ENCODE measurements at places on chromosomes 2 and 18. TPM values are rescaled to one million over a fixed set of nuclear protein-coding genes. Genes with fewer than 3 reads are reported as not detected.

DNA sequence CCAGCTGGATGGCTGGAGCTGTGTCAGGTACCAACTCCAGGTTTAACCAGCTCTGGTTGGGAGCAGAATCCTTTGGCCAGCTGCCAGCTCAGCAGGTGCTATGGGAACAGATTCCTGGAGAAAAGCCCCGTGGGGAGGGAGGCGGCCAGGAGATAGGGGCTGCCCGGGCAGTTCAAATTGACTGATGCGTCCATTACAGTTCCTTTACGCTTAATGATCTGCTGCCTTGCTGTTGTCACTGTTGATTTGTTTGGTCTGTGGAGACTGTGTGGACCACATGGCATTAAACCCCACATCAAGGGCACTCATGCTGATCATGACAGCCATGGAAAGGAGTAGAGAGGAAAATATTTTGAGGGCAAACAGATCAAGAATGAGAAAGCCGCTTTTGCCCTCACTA lies 200.0 kb downstream of the TSN start:
- no peak overlapping the region for H3K27ac ChIP-seq
- no peaks in the 10 kb centered on the region for H3K36me3 ChIP-seq
- H3K4me1 ChIP-seq = no peaks in the 10 kb centered on the region
- DNase-seq = peak; percentile 16
- 0 out of 2 replicates have a peak, but pooled peaks cover 4% of the 10 kb centered on the region for H3K27me3 ChIP-seq
- H3K4me3 ChIP-seq = no peak overlapping the region

GRCh38 chr2:158459161-158460003 lies 2.6 kb downstream of the PKP4 start:
- H3K27me3 ChIP-seq = no peaks in the 10 kb centered on the region
- peak overlapping the region; percentile 80 for H3K4me3 ChIP-seq
- peak; percentile 23 for DNase-seq

DNA sequence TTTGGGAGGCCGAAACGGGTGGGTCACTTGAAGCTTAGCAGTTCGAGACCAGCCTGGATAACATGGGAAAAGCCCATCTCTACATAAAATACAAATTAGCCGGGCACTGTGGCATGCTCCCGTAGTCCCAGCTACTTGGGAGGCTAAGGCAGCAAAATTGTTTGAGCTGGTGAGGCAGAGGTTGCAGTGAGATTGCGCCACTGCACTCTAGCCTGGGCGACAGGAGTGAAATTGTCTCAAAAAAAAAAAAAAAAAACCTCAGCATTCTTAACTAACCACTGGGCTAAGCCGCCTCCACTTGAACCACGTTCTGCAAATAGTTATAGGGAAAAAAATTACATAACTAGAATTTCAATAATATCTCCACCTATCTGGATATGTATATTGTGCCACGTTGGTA lies 2.3 kb downstream of the FOXI3 start:
- H3K27ac ChIP-seq = no peak overlapping the region
- H3K4me1 ChIP-seq = no peaks in the 10 kb centered on the region
- no peaks in the 10 kb centered on the region for H3K36me3 ChIP-seq
- 0 out of 2 replicates have a peak, but pooled peaks cover 5% of the 10 kb centered on the region for H3K27me3 ChIP-seq
- no peak overlapping the region for H3K4me3 ChIP-seq
- DNase-seq = no peak

GRCh38 chr2:23159746-23160405 lies 225.1 kb upstream of the KLHL29 start:
- no peaks in the 10 kb centered on the region for H3K36me3 ChIP-seq
- H3K27me3 ChIP-seq = peaks cover 2% of the 10 kb centered on the region
- no peak overlapping the region for H3K27ac ChIP-seq

- H3K36me3 ChIP-seq = peaks cover 34% of the 10 kb centered on the region
- H3K27me3 ChIP-seq = no peaks in the 10 kb centered on the region
- H3K4me3 ChIP-seq = no peak overlapping the region
- no peak for DNase-seq
Measured at GRCh38 chr2:238167344-238167715, 8.6 kb downstream of the ERFE start.

DNA sequence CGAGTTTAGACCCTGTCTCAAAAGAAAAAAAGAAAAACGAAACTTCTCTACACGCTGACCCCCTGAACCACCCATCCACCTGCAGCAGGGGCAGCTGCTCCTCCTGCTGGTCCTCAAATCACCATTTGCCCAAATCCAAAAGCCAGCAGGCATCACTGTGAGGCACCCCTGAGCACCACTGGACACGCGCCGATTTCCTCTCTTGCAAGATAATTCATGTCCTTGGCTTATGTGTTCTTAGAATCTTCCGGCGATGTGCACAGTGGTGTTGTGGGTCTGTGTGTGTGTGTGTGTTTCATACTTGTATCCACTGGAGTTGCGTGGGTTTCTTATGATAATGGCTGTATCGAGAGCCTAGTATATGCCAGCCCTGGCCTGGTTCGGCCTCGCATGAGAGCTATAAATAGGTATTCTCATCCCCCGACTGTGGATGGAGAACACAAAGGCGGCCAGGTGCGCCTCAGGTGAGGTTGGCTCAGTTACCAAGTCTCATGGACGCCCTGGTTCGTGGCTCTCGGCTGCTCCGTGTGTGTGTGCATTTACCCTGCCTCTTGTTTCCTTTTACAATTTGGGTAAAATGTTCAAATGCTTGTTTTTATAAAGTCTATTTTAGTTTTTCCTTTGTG lies 235.5 kb downstream of the HDAC4 start:
- no peaks in the 10 kb centered on the region for H3K4me1 ChIP-seq
- no peak for DNase-seq
- no peak overlapping the region for H3K4me3 ChIP-seq
- 0 out of 2 replicates have a peak, but pooled peaks cover 2% of the 10 kb centered on the region for H3K36me3 ChIP-seq

GRCh38 chr18:45871431-45872084 lies 46.1 kb downstream of the SIGLEC15 start:
- H3K27ac ChIP-seq = no peak overlapping the region
- DNase-seq = no peak
- H3K27me3 ChIP-seq = no peaks in the 10 kb centered on the region
- H3K36me3 ChIP-seq = no peaks in the 10 kb centered on the region

GRCh38 chr2:38626326-38627035 lies 23.8 kb upstream of the HNRNPLL start:
- no peaks in the 10 kb centered on the region for H3K4me1 ChIP-seq
- H3K27me3 ChIP-seq = no peaks in the 10 kb centered on the region
- H3K27ac ChIP-seq = no peak overlapping the region
- DNase-seq = no peak
- H3K4me3 ChIP-seq = no peak overlapping the region
- H3K36me3 ChIP-seq = no peaks in the 10 kb centered on the region

DNA sequence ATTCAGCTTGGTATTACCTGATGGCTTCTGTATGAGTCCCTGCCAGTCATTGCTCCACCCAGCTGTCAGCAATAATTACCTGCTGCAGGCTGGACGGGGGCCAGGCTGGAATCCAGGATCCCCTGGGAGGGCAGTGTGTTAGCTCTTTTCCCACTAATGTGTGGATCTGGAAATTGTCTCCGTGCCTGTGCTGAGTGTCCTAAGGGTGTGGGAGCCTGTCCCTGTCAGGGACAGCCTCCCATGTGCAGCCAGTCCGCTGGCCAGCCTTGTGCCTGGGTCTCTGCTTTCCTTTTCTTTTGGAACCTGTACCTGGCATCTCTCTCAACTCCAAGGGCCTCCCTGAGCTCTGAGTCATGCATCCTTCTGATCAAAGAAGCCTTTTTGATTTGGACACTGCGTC lies 107.2 kb upstream of the SPRED2 start:
- H3K4me1 ChIP-seq = no peaks in the 10 kb centered on the region
- H3K4me3 ChIP-seq = no peak overlapping the region
- no peak overlapping the region for H3K27ac ChIP-seq

DNA sequence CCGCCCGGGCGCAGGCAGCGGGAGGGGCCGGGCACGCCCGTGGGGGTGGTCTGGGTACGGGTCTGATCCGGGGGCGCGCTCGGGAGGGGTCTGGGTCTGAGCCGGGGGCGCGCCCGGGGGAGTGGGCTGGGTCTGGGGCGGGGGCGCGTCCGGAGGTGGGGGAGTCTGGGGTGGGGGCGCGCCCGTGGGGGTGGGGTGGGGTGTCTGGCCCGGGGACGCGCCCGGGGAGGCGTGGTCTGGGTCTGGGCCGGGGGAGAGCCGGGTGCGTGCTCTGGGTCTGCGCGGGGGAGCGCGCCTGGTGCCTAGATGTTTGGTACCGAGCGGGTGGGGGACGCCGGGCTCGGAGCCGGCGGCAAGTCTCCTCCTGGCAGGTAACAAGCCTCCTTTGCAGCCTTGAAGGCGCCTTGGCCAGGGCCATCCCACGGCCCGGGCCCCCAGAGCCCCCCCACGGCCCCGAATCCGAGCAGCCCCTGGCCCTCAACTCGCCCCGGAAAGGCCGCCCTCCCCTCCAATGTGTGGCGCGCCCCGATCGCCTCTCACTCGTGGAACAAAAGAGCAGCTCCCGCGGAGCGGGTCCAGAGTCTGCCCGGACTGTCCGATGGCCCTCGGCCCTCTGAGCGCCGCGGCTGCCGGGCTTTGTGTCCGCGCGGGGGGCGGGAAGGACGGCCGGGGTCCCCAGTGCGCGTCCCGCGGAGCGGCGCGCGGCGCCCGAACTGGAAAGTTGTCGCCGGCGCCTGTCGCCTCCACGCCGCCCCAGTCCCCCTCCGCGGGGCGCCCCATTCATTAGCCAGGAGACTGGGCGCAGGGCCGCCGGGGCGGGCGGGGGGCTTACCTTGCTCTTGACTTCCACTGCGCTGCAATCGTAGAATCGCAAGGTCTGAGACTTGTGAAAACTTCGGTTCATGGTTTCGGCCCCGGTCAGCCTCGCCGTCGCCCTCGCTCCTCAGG lies 595 bp downstream of the PARD6G start:
- no peaks in the 10 kb centered on the region for H3K4me1 ChIP-seq
- H3K27me3 ChIP-seq = no peaks in the 10 kb centered on the region
- H3K4me3 ChIP-seq = peak overlapping the region; percentile 94
- DNase-seq = peak; percentile 26
- no peaks in the 10 kb centered on the region for H3K36me3 ChIP-seq

DNA sequence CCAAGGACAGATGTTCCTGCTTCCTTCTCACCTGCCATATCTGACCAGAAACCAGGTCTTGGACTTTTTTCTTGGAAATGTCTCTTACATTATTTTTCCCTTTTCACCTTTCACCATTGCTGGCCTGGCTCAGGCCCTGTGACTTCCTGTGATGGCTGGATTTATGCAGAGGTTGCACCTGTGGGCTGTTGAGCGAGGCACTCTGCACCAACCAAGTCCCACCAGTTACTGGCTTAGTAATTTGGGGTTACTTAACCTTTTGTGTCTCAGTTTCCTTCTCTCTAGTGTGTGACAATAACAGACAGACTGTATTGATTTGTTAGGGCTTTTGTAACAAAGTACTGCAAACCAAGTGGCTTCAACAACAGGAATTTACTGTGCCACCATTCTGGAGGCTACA lies 110.0 kb downstream of the INSIG2 start:
- H3K4me3 ChIP-seq = no peak overlapping the region
- no peaks in the 10 kb centered on the region for H3K36me3 ChIP-seq
- H3K27me3 ChIP-seq = no peaks in the 10 kb centered on the region
- no peak overlapping the region for H3K27ac ChIP-seq
- DNase-seq = no peak
- no peaks in the 10 kb centered on the region for H3K4me1 ChIP-seq

KIAA2012 gene
- not detected for total RNA-seq

GRCh38 chr2:71813807-71814470 lies 333.7 kb downstream of the CYP26B1 start:
- H3K27me3 ChIP-seq = no peaks in the 10 kb centered on the region
- H3K27ac ChIP-seq = no peak overlapping the region
- H3K4me1 ChIP-seq = peaks cover 9% of the 10 kb centered on the region
- DNase-seq = peak; percentile 51
- no peak overlapping the region for H3K4me3 ChIP-seq

DNA sequence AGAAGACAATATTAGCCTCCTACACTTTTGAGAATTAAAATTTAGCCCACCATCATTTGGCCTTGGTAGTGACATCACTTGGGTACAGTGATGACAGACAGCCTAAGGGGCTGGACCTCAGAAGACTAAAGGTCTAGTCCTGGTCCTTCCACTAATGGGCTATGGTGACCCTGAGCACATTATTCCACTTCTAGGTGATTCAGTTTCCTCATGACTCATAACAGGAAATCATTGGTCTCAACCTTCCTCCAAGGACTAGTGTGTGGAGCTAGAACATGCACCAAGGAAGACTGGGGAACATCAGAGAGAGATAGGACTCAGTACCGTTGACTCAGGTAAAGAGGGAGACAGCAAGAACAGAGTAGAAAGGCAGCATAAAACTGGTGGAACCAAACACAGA lies 64.0 kb downstream of the TFCP2L1 start:
- no peaks in the 10 kb centered on the region for H3K27me3 ChIP-seq
- H3K4me3 ChIP-seq = no peak overlapping the region
- H3K27ac ChIP-seq = no peak overlapping the region
- H3K4me1 ChIP-seq = no peaks in the 10 kb centered on the region
- H3K36me3 ChIP-seq = no peaks in the 10 kb centered on the region
- DNase-seq = no peak

DNA sequence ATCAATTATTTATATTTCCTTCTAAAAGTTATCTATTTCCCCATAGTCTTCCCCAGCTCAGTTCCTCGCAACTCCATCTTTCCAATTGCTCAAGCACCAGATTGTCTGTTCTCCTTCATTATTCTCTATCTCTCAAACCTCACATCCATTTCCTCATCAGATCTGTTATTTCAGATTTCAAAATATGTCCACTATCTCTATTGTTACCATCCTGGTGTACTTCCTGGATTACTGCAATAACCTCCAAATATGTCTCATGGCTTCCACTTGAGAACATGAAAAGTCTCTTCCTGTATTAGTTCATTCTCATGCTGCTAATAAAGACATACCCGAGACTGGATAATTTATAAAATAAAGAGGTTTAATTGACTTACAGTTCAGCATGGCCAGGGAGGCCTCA lies 641.7 kb upstream of the ZEB2 start:
- H3K27ac ChIP-seq = no peak overlapping the region
- H3K4me1 ChIP-seq = peaks cover 21% of the 10 kb centered on the region

DNA sequence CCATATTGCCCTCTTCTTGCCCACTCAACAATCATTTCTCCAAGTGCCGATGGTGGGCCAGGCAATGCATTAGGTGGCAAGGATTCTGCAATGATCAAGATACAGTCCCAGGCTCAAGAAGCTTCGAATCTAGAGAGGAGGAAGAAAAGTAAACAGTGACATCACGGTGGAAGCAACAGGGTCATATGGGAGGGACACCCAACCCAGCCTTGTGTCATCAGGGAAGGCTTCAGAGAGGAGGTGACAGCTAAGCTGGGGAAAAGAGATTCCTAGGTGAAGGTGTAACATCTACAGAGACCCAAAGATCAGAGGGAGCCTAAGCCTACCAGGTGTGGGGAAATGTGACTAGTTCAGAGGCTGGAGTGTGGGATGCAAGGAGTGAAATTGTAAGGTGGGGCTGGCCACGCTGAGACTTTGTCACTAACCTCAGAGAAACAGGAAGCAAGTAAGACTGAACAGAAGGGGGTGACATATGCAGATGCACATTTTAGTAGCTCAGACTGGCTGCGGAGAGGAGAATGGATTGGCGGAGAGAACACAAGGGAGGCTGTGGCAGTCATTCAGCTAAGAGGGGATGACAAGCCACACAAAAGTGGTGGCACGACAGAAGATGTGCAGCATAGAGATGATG lies 104.9 kb downstream of the ANKRD44 start:
- DNase-seq = no peak
- H3K36me3 ChIP-seq = no peaks in the 10 kb centered on the region
- no peak overlapping the region for H3K27ac ChIP-seq

Data from SJCRH30 (cell line).